ENCODE measurements at places on chromosomes 6 and 20.
A peak's percentile ranks its signal among the peaks of the same experiment; 100 is the strongest.

DNA sequence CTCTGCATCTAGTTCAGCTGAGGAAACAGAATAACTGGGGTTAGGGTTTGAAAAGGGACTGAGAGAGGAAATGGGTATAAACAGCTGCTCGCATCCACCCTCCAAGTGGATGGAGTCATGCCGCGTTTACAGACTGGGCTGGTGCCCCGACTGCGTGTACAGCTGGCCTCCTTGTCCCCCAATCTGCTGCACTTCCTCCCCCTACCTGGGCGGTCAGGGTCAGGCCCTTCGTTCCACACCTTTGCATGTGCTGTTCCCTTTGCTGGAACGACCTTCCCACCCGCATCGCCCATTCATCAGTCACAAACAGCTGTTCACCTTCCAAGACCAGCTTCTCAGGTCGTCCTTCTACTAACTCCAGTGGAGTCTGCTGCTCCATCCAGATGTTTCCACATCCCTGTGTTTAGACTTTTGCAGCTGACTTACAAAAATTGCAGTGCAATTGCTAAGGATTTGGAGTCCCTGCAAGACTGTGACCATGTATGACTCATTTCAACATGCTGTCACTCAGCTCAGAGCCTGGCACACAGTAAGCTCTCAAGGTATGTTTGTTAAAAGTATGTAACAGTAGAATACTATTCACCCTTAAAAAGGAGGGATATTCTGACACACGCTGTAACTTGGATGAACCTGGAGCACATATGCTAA is 129.3 kb downstream of the DTNBP1 start:
- peaks cover 27% of the 10 kb centered on the region for H3K4me1 ChIP-seq
- no peak for DNase-seq
- H3K36me3 ChIP-seq = no peaks in the 10 kb centered on the region
- no peaks in the 10 kb centered on the region for H3K27me3 ChIP-seq

- no peak overlapping the region for H3K27ac ChIP-seq
- H3K4me1 ChIP-seq = no peaks in the 10 kb centered on the region
- no peaks in the 10 kb centered on the region for H3K27me3 ChIP-seq
- H3K36me3 ChIP-seq = no peaks in the 10 kb centered on the region
- DNase-seq = no peak
These were observed 5.1 kb downstream of the CCR6 start for GRCh38 chr6:167127785-167128531.

DNA sequence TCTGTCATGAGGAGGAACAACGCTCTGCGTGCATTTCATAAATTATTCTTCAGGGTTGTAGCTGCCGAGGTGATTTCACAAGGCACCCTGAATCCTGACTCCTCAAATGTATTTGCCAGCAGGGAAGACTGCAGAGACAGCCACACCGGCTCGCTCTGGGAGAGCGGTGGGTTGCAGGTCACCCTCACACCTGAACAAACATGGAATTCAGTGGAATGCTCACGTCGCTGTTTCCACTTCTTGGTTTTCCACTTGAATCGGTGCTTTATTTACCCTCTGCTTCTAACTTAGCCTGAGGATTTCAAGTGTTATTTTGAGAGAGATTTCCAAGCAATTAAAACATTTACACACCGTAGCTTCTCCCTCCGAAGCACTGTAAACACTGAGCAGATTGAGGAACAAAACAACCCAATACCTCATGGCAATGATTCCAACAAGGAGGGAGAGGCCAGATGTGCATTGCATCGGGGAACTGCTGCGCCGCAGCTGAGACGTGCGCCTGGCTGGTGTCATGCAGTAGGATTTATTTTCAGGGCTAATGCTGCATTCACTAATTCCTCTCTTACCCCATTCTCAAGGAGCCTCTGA is 59.5 kb upstream of the GGTLC1 start:
- no peak overlapping the region for H3K27ac ChIP-seq
- no peaks in the 10 kb centered on the region for H3K4me1 ChIP-seq
- no peak for DNase-seq
- no peaks in the 10 kb centered on the region for H3K36me3 ChIP-seq
- H3K27me3 ChIP-seq = no peaks in the 10 kb centered on the region
- no peak overlapping the region for H3K4me3 ChIP-seq

DNA sequence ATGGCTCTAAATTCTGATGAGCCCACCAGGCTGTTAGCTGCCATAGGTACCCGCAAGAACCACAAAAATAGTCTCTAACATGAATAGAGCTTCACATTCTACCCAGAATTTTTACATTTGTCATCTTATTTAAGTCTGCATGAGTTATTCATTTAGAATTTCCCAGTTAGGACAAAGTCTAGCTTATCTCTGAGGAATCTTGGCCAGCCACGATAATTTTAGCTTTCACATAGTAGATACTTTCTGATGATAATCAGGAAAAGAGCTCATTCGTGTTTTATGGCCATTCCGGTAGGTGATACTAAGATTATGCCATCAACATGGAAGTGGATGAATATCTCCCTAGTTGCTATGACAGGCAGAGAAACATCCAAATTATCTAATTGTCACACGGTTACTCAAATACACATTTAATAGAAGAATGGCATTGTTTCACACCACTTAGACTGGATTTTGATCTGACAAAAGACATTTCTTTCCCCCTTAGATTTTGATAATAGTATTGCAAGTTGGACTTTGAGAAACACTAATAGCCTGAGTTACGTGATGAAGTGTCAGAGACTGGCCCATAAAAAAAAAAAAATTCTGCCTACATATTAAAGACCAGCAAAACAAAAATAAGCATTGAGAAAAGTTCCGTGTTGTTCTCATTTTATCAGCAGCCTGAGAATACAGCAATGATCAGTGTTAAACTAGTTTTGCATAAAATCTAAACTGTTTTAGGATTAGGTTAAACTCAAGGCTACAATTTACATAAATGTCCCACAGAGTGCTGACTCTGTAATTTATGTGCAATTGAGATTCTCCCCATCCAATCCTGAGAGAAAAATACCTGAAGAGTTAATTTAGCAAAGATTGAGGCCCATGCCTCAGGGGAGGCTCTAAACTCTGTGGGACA is 397.5 kb upstream of the ARID1B start:
- H3K27ac ChIP-seq = no peak overlapping the region
- H3K27me3 ChIP-seq = no peaks in the 10 kb centered on the region
- H3K4me3 ChIP-seq = no peak overlapping the region
- H3K4me1 ChIP-seq = peaks cover 6% of the 10 kb centered on the region
- no peaks in the 10 kb centered on the region for H3K36me3 ChIP-seq

GRCh38 chr6:77034161-77034560 is 429.1 kb downstream of the HTR1B start:
- no peak overlapping the region for H3K27ac ChIP-seq
- H3K27me3 ChIP-seq = no peaks in the 10 kb centered on the region
- H3K4me1 ChIP-seq = no peaks in the 10 kb centered on the region
- no peak for DNase-seq
- no peaks in the 10 kb centered on the region for H3K36me3 ChIP-seq

GRCh38 chr20:31861385-31862156 is 8.8 kb downstream of the DUSP15 start:
- peak; percentile 76 for DNase-seq
- no peaks in the 10 kb centered on the region for H3K36me3 ChIP-seq
- peaks cover 47% of the 10 kb centered on the region for H3K27me3 ChIP-seq

DNA sequence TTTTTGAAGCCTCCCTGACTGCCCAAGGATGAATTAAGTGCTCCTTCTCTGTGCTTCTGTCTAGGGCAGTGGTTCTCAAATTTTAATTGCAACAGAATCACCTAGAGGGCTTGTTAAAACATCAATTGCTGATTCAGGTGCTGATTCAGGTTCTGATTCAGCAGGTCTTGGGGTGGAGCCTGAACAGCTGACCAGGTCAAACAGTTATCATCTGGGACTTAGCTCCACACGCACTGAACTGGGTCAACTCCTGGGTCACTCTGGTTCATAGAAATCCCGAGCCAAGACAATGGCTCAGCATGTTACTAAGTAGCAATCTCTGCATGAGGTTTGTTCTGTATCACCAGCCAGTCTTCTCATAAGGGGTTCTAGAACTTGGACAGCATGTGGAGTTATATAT is 192.3 kb downstream of the GJA1 start:
- H3K36me3 ChIP-seq = no peaks in the 10 kb centered on the region
- no peak for DNase-seq
- H3K27ac ChIP-seq = no peak overlapping the region
- no peaks in the 10 kb centered on the region for H3K4me1 ChIP-seq
- no peak overlapping the region for H3K4me3 ChIP-seq
- no peaks in the 10 kb centered on the region for H3K27me3 ChIP-seq

Data from A673 (cell line).